Transverse colon (tissue), 4 donors: ENCODE measurements at places on chromosomes 7 and 10.

DNA sequence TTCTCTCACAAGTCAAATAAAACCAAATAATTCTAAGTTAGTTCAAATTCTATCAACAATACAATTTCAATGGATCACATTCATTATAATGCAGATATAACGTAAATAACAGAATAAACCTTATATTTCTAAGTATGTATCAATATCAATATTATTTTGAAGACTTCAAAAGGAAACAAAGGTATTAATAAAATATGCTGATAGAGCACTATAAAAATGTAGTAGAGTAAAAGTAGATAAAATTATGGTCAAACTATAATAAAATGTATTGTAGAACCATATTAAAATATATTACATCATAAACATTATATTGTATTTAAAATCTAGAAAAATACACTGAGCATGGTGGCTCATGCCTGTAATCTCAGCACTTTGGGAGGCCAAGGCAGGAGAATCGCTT, 23.5 kb upstream of the NRCAM start:
- no peak for DNase-seq

DNA sequence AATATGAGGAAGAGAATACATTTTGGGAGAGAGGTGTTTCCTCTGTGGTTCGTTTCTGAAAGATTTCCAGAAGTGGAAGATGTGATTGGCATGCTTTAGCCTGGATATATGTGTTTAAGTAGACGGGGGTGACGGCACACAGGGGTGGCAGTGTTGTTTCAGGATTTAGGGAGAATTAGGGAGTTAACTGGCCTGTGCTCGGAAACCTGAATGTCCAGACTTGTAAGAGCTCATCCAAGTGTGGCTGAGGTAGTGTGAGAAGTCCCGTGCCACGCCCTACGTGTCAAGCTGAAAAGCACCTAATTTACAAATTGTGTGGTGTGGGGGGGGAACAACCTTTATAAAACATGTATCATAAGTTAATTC, 1.1 kb downstream of the RALA start:
- no peak for DNase-seq

- no peak for DNase-seq
These were observed 3.6 kb downstream of the R3HCC1L start for GRCh38 chr10:98138031-98138430.

- no peak for DNase-seq
These were observed 42.6 kb downstream of the DRGX start for GRCh38 chr10:49353026-49353894.

DNA sequence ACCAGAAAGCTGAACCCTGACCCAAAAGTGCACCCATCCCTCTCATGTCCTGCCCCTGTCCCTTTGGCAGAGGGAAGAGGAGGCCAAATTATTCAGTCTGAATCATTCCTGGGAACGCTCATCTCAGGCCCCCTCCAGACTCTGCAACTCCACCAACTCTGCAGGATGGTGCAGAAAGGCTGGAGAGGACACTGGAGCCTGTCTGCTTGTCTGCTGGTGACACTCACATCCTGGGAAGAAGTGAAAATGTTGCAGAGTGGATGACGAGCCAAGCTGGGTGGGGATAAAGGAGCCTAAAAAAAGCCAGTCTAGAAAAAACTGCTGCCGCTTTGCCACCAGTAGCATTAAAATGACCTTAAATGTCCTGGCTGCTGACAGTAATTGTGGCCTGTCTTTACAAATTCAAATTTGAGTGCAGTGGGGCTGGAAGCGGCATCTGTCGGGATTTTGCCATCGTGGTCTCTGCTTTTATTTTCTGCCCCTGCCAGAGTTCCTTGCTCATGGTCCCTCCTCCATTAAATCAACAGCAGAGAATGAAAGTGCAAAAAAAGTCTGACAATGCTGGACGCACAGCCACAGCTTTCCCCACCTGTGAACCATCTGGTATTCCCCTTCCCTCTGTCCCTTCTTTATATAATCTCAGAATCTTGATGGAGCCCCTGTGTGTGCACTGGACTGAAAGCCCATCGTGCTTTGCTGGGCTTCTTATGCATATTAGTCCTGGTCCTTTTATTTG, 63.9 kb downstream of the STK17A start:
- DNase-seq, result no peak

DNA sequence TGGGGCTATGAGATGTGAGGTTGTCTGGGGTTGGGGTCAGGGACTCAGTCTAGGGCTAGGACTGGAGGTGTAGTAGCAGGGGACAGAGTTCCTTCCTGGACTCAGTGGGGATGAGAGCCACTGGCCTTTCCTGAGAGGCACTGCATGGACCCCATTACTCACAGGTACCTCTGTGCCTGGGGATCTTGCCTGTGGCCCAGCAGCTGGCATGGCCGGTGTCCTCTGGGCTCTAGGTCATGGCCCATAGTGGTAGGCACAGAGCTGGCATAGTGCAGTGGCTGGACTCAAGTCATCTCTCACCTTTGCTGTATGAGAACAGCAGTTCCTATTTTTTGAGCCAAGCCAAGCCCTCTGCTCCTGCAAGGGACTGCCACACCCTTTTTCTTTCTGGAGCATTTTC, 51.9 kb downstream of the NEURL1 start:
- no peak for DNase-seq

DNA sequence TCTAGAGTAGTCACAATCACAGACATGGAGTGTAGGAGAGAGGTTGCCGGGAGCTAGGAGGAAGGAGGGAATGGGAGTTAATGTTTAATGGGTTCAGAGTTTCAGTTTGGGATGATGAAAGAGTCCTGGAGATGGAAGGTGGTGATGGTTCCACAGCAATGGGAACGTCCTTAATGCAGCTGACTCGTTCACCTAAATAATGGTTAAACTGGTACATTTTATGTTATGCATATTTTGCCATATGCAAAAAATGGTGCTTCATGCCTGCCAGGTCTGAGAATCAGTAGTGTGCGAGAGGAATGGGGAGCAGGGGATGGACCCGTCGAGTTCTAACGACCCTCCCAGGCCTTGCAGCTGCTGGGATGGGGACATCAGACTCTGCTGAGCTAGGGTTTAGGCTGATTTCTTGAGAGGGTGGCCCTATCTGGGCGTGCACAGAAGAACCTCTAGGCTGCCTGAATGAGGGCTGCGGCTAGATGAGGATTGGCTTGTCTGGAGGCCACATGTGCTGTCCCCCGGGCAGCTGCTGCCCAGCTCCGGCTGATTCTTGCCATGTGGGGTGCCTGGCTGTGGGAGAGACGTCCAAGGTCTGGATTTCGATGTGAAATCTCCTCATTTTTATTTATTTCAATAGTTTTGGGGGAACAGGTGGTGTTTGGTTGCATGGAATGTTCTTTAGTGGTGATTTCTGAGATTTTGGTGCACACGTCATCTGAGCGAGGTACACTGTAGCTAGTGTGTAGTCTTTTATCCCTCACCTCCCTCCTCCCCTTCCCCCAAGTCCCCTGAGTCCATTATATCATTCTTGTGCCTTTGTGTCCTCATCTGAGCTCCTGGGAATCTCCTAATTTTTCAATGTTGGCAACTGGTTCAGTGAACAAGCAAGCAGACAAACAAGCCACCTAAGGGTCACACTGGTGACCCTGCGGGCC, 116.0 kb downstream of the GRK5 start:
- no peak for DNase-seq

DNA sequence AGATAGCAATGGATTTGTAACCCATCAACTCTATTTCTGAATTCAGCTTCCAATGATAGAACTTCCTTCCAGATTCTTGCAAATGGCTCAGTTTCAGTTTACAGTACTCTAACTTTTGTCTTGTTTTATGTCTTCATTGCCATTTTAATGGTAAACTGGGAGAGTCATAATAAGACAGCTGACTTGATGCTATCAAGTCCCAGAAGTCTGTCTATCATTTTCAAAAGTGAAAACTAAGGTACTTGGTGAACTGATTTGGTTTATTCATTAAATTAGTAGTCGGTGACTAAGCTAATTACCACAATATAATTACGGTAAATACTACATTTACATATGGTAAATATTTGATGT, 25.0 kb downstream of the RTKN2 start:
- DNase-seq, result no peak

- DNase-seq, result no peak
These were observed 54.4 kb downstream of the ESYT2 start for GRCh38 chr7:158774952-158775351.

DNA sequence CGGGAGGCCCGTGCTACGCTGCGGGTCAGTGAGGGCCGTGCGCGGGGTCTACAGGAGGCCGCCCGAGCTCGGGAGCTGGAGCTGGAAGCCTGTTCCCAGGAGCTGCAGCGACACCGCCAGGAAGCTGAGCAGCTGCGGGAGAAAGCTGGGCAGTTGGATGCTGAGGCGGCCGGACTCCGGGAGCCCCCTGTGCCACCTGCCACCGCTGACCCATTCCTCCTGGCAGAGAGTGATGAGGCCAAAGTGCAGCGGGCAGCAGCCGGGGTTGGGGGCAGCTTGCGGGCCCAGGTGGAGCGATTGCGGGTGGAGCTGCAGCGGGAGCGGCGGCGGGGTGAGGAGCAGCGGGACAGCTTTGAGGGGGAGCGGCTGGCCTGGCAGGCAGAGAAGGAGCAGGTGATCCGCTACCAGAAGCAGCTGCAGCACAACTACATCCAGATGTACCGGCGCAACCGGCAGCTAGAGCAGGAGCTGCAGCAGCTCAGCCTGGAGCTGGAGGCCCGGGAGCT, 7.0 kb downstream of the LZTS2 start:
- no peak for DNase-seq

- peak; percentile 12 for DNase-seq
These were observed 265.6 kb upstream of the FOXK1 start for GRCh38 chr7:4416396-4417056.

GRCh38 chr7:37416378-37417106, 32.1 kb downstream of the ELMO1 start:
- no peak for DNase-seq

DNA sequence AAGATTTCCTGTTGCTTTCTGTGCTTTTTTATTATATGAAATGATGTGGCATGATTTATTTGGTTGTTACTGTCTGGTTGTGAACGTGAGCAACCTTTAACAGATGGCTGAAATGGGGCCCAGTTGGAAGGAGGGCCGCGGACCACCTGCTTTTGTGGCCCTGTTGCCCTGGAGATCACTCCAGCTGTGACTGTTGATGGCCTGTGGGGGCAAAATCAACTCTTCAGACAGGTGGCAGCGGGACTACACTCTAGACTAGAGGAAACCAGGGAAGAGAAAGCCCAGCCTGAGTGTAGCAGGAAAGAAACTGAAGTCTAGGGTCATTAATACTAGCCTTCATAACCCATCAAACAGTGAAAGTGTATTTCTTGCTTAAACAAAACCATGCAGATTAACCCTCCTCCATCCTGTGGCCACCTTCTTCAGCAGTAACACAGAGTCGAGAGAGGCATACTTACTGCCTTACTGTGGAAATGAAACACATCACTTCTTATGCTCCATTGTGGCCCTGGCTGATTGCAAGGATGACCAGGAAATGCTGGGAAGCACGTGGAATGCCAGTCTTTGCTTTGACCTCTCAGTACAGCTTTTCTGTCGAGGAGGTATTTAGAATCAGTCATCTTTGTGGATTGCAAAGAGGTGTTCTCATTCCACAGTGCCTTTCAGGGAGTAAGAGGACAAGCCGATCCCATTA, 80.5 kb downstream of the CCNY start:
- DNase-seq, result no peak

GRCh38 chr7:69934144-69934903, 336.0 kb downstream of the AUTS2 start:
- no peak for DNase-seq

DNA sequence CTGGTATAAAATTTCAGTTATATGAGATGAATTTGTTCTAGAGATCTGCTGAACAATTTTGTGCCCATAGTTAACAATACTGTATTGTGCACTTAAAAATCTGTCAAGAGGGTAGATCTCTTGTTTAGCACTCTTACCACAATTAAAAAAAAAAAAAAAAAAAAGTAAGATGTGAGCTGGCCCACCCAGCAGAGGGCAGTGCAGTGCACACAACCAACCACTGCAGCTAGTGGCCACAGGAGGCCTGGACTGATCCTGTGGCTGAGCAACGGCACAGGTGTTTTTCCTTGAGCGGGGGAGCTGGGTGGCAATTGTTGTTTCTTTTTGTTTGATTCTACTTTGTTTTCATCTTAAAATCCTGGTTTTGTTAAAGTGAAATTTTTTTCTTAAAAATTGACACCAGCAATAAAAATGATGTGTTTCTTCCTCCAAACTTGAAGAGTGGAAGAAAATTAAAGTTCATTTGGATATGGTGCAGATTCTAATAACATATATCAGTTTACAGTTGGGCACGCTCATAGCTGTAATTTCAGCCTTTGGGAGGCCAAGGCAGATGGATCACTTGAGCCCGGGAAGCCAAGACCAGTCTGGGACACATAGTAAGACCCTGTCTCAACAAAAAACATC, 171.1 kb upstream of the TBX20 start:
- DNase-seq, result peak; percentile 46

GRCh38 chr7:123836656-123837055, 8.3 kb upstream of the HYAL4 start:
- DNase-seq, result no peak

GRCh38 chr7:918441-919113, 35.9 kb downstream of the ADAP1 start:
- DNase-seq, result peak; percentile 7

DNA sequence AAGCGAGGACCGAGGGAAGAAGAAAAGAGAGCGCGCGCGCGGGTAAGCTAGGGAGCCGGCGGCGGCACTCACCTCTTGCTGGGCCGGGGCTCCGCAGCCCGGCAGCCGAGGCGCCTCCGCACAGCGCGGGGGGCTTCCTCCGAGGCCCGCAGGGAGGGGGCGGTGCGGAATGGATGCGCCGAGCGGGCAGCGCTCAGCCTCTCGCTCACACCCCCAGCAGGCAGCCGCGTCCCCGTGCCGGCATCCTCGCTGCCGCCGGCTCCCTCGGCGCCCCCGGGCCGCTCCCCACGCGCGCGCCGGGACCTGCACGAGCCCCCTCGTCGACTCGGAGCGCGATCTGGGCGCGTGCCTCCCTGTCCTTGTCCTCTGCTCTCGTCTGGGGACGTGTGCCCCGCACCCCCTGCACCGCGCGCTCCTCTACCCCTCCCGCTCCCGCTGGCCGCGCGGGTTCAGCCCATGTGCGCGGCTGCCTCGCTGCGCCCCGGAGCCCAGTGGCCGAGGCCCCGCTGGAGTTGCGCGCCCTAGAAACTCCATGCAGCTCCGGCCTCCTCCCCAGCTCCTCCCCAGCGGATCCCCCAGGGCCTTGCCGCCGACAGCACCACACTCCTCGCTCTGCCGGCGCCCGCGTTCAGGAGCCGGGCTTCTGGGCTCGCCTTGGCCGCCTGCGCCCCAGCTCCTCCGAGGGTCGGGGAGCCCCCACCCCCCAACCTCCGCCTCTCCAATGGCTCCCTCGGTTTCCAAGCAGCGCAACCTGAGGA, 75.3 kb downstream of the CALN1 start:
- no peak for DNase-seq

GRCh38 chr10:50605269-50605950, 18.3 kb downstream of the SGMS1 start:
- peak; percentile 45 for DNase-seq

- no peak for DNase-seq
These were observed 76.8 kb upstream of the PITRM1 start for GRCh38 chr10:3249307-3249889.

GRCh38 chr7:17640730-17641377, 299.4 kb downstream of the SNX13 start:
- DNase-seq, result no peak

DNA sequence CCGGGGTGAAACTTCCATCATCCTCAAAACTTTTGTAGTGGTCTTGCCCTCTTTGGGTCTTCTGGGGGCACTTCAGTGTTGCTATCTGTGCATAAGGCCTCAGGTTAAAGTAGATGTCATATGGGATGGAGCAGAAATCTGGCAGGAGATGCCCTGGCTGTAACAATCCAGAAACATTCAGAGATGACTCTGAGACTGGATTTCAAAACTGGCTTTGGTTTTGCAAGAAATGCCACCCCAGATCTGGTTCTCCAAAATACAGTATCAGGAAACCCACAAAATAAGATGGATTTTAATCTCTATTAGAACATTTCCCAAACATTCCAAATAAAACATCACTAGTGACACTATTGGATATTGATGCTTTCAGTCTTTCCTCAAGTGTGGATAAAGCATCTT, 191.5 kb downstream of the REEP3 start:
- no peak for DNase-seq
